ENCODE measurements at places on chromosomes 2 and 18. TPM values are rescaled to one million over a fixed set of nuclear protein-coding genes. Genes with fewer than 3 reads are reported as not detected.
A peak's percentile ranks its signal among the peaks of the same experiment; 100 is the strongest.

DNA sequence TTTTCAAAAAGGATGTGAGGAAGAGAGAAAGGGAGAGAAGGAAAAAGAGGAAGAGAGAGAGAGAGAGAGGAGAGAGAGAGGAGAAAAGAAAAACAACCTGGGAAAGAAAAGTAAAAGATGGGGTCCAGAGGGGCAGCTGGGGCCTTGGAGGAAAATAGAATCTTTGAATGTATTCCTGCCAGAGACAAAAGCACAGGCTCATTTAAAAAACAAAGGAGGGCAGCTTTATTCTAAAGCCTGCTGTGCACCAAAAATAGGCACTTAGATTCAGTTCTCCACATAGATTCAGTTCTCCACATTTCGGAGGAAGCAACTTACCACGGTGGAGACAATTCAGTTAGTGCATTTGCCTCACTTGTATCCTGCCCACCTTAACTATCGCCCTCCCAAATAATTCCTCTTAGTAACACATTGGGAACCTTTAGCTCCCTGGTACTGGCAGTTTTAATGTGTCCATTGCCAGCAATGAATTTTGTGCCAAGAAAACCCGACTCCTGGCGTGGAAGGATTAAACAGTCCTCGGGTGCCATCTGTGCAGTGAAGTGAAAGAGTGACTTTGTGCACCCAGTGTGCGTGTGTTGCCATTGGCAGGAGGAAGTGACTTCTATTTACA is 71.3 kb downstream of the DPP4 start:
- no peaks in the 10 kb centered on the region for H3K4me1 ChIP-seq
- no peak overlapping the region for H3K4me3 ChIP-seq
- no peak overlapping the region for H3K27ac ChIP-seq
- DNase-seq: no peak
- H3K27me3 ChIP-seq: no peaks in the 10 kb centered on the region

DNA sequence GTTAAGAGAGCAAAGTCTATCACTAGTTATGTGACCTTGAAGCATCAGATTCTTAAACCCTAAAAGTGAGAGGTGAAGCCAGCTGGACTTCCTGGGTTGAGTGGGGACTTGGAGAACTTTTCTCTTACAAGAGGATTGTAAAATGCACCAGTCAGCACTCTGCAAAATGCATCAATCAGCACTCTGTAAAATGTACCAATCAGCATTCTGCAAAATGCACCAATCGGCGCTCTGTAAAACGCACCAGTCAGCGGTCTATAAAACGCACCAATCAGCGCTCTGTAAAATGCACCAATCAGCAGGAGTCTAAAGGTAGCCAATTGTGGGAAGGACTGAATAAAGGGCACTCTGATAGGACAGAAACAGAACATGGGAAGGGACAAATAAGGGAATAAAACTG is 291.6 kb upstream of the FAM98A start:
- no peak for DNase-seq
- no peak overlapping the region for H3K4me3 ChIP-seq
- peaks cover 9% of the 10 kb centered on the region for H3K4me1 ChIP-seq
- H3K27ac ChIP-seq: no peak overlapping the region

DNA sequence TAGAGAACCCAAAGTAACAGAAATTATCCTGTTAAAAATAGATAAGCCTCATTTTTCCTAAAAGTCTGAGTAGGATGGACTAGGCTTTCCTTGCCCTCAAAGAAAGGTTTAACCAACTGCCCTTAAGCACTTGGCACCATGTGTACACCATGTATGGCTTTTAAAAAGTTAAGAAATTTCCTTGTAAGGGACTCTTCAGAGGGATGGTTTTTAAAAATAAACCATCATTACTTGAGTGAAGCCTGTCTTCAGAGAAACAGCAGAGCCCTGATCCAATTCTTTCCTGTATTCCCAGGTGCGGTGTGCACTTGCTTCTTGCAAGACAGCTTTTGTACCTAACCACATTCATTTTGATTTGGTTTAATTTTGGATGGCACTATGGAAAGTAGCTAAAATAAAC is 1.1 kb upstream of the NEMP2 start:
- H3K4me1 ChIP-seq: peaks cover 23% of the 10 kb centered on the region
- DNase-seq: no peak
- no peaks in the 10 kb centered on the region for H3K36me3 ChIP-seq
- H3K4me3 ChIP-seq: peak overlapping the region; percentile 38

GRCh38 chr2:119383410-119384140 is 16.8 kb downstream of the DBI start:
- no peak overlapping the region for H3K4me3 ChIP-seq
- no peaks in the 10 kb centered on the region for H3K36me3 ChIP-seq
- H3K27ac ChIP-seq: no peak overlapping the region
- no peaks in the 10 kb centered on the region for H3K27me3 ChIP-seq
- H3K4me1 ChIP-seq: no peaks in the 10 kb centered on the region

The EPHA4 gene
- total RNA-seq: 70.2 TPM

GRCh38 chr18:62939433-62939832 is 224.1 kb downstream of the PHLPP1 start:
- peak; percentile 6 for DNase-seq
- no peaks in the 10 kb centered on the region for H3K36me3 ChIP-seq
- no peak overlapping the region for H3K4me3 ChIP-seq
- peaks cover 39% of the 10 kb centered on the region for H3K4me1 ChIP-seq

GRCh38 chr2:232993231-232993821 is 19.7 kb downstream of the NGEF start:
- no peak overlapping the region for H3K4me3 ChIP-seq
- no peaks in the 10 kb centered on the region for H3K4me1 ChIP-seq
- no peak overlapping the region for H3K27ac ChIP-seq
- DNase-seq: no peak
- no peaks in the 10 kb centered on the region for H3K36me3 ChIP-seq

The SFT2D3 gene
- 9.3 TPM for total RNA-seq

DNA sequence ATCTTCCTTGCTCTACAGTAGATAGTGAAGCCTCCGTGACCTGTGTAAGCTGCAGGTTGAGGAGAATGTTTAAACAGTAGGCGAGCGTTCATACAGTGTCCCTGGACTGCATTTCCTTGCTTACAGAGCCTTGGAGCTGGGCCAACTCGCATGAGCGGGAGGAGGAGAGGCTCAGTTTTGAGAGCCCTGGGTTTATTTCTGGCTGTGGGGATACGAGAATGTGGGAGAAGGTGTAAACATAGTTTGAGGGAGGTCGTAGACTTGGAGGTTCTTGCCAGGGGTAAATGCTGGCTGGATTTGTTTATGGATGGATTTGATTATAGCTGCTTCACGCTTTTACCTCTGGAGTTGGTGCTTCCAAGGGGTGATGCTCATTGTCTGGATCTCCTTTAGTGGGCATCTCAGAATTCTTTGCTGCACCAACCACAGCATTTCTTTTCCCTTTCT is 20.8 kb downstream of the CRIM1 start:
- H3K36me3 ChIP-seq: no peaks in the 10 kb centered on the region
- no peak overlapping the region for H3K4me3 ChIP-seq

The DNAJC27 gene
- 11.3 TPM for total RNA-seq

- no peaks in the 10 kb centered on the region for H3K4me1 ChIP-seq
- no peaks in the 10 kb centered on the region for H3K36me3 ChIP-seq
- H3K4me3 ChIP-seq: no peak overlapping the region
- DNase-seq: peak; percentile 76
- no peak overlapping the region for H3K27ac ChIP-seq
These were observed 28.0 kb downstream of the GCG start for GRCh38 chr2:162123806-162124758.

The POTEI gene
- 2.4 TPM for total RNA-seq

The SLC9A4 gene
- total RNA-seq: not detected

DNA sequence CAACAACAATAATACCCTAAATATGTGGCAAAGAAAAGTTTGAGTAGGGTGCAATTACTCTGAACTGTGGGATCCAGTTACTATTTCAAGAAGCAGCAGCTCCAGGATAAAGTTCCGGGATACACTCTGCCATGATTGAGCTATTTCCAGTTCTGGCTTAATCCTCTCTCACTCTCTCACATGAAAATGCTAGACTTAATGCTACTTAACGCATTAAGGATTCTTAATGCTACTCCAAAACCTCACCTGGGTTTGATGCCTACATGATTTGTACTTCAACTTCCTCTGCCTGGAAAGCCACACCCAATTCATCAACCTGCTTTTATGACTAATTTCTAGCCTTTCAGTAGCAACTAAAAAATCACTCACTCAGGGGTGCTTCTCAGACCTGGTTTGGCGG is 151.1 kb upstream of the HNMT start:
- no peaks in the 10 kb centered on the region for H3K4me1 ChIP-seq
- H3K36me3 ChIP-seq: no peaks in the 10 kb centered on the region
- H3K4me3 ChIP-seq: no peak overlapping the region
- no peak overlapping the region for H3K27ac ChIP-seq
- H3K27me3 ChIP-seq: no peaks in the 10 kb centered on the region

The FAM237A gene
- total RNA-seq: not detected

- no peaks in the 10 kb centered on the region for H3K36me3 ChIP-seq
- H3K4me1 ChIP-seq: no peaks in the 10 kb centered on the region
- no peak overlapping the region for H3K4me3 ChIP-seq
- DNase-seq: no peak
These were observed 840.1 kb upstream of the ID2 start for GRCh38 chr2:7841751-7842150.

DNA sequence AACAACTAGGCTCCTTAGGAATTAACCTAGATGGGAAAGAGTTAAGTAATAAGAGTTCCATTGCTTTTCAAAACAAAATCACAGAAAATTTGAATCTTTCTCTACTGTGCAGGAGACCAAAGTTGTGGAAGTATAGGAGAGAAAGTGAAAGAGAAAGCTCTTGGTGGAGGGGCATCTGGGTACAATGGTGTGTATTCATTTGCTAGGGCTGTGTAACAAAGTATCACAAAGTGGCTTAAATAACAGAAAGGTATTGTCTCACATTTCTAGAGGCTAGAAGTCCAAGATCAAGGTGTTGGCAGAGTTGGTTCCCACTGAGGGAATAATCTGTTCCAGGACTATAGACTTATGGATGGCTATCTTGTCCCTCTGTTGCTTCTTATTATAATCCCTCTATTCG is 50.5 kb upstream of the GORASP2 start:
- H3K4me3 ChIP-seq: no peak overlapping the region
- no peak for DNase-seq
- peaks cover 3% of the 10 kb centered on the region for H3K27me3 ChIP-seq
- H3K4me1 ChIP-seq: no peaks in the 10 kb centered on the region
- no peaks in the 10 kb centered on the region for H3K36me3 ChIP-seq

- H3K27me3 ChIP-seq: peaks cover 100% of the 10 kb centered on the region
- DNase-seq: no peak
- no peak overlapping the region for H3K27ac ChIP-seq
- H3K36me3 ChIP-seq: no peaks in the 10 kb centered on the region
- H3K4me1 ChIP-seq: no peaks in the 10 kb centered on the region
- H3K4me3 ChIP-seq: no peak overlapping the region
These were observed 7.5 kb upstream of the GBX2 start for GRCh38 chr2:236175548-236176150.

GRCh38 chr2:232316461-232317330 is 61.9 kb upstream of the ALPP start:
- no peak overlapping the region for H3K4me3 ChIP-seq
- no peaks in the 10 kb centered on the region for H3K36me3 ChIP-seq
- DNase-seq: no peak

The INHA gene
- total RNA-seq: 11.4 TPM

DNA sequence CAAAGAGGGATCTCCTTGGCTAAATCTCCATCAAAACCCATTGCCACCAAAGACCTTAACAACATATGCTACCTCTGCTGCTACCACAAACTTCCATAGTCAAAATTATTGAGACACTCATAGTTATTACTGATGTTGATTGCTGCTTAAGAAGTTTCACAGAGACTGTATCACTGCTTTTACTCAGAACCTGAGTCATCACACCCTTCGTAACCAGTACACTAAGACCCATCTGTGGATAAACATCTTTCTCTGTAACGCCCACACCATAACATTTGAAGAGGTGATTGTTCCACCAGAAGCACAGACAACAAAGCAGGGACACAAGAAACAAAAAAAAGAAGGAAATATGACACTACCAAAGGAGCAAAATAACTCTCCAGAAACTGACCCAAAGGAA is 1563.1 kb downstream of the LRP1B start:
- H3K4me3 ChIP-seq: no peak overlapping the region
- DNase-seq: no peak
- no peaks in the 10 kb centered on the region for H3K36me3 ChIP-seq
- H3K27ac ChIP-seq: no peak overlapping the region
- H3K4me1 ChIP-seq: no peaks in the 10 kb centered on the region

GRCh38 chr2:66433945-66434678 is 813 bp upstream of the MEIS1 start:
- DNase-seq: peak; percentile 87
- peaks cover 7% of the 10 kb centered on the region for H3K36me3 ChIP-seq
- H3K4me3 ChIP-seq: peak overlapping the region; percentile 94
- H3K27me3 ChIP-seq: no peaks in the 10 kb centered on the region

DNA sequence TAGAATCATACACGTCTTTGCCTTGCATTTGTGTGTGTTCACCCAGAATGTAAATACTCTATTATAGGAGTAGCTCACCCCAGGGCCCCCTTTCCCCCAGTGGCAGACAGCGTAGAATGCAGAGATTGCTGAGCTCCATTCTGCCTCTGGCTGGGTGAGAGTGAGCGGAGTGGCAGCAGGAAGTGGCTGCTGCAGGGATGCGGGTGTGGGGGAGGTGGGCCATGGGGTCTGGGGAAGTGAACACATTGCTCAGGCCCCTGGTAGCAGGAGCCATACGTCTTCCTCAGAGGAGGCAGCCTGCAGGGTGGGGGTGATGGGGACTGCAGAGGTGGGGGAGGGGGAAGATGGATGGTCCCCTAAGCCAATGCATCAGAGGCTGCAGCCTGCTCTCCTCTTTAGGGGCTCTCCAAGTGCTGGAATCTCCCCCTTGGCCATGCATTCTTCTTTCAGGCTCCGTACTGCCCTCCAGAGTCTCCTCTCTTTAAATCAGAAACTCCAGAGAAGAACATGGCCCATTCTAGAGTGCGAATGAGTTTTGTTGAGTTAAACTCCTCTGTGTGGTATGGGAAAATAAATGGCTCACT is 72.2 kb downstream of the CELF4 start:
- H3K4me1 ChIP-seq: no peaks in the 10 kb centered on the region
- no peaks in the 10 kb centered on the region for H3K36me3 ChIP-seq
- H3K27me3 ChIP-seq: peaks cover 22% of the 10 kb centered on the region
- H3K4me3 ChIP-seq: no peak overlapping the region
- DNase-seq: no peak
- H3K27ac ChIP-seq: no peak overlapping the region

The DIS3L2 gene
- 37.7 TPM for total RNA-seq

The RNU2-63P gene
- total RNA-seq: not detected

The SLC38A11 gene
- not detected for total RNA-seq
